ENCODE measurements at places on chromosomes 6 and 20.

DNA sequence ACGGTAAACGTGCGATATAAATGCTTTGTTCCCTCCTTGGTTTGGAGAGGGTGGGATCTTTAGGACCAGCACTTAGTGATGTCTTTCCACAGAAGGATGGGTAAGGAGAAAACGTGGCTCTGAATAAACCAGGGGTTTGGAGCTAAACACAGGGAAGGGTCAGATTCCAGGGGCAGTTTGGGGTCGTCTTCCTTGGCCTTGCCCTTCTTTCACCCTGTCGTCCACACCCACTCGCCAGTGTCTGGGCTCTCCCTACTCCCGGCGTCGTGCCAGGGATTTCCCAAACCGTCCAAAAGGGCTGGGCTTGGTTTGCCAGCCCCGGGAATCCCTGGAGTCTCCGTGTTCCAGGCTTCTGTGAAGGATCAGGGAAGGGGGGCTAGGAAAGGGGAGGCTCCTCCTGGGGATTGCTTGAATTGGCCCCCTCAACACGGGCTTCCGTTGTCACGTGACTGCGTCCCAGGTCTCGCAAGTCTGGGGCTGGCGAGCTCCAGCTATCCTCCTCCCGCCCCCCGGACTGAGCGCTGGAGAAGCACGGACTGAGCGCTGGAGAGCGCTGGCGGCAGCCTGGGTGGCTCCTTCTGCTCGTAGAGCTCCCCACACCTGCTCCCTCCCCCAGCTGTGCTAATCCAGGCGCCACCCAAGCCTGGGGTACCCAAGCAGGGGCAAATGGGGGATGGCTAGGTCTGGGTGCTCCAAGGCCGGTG is 9.4 kb upstream of the ARMC12 start:
- no peak for DNase-seq

DNA sequence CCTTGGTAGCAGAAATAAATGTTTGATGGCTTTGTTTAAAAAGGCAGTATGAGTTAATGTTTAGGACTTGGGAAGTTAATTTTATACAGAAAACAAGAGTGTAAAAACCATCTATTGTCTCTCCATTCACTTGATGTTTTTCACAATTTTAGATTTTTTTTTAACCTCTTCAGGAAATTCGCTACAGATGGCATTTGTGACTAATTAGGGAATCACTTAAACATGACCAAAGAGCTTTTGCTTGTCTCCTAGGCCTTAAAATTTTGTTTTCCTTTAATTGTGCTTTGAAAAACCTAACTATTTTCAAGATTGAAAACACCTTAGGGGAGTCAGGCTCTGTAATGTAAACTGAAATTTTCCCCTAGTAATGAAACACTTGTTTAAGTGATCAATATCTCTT is 17.3 kb downstream of the TULP4 start:
- no peak for DNase-seq

DNA sequence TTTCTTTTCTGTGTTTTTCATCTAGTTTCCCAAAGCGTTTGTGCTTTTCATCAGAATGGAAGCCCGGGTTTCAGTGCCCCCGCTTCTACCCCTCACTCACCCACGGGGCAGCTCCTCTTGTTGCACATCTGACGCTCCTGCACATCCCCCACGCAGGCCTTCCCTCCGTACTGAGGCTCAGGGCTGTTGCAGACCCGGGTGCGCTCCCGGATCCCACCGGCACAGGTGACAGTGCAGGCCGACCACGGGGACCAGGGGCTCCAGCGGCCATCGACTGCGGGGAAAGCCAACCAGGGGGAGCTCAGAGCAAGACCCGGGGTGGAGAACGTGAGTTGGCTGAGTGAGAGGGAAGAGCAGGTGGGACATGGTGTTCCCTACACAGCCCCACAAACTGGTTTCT is 19.0 kb downstream of the THBS2 start:
- no peak for DNase-seq

- DNase-seq, result no peak
Observed at GRCh38 chr6:102415891-102416290, 1022.4 kb downstream of the GRIK2 start.

GRCh38 chr6:168565112-168565511 is 124.1 kb downstream of the SMOC2 start:
- no peak for DNase-seq

DNA sequence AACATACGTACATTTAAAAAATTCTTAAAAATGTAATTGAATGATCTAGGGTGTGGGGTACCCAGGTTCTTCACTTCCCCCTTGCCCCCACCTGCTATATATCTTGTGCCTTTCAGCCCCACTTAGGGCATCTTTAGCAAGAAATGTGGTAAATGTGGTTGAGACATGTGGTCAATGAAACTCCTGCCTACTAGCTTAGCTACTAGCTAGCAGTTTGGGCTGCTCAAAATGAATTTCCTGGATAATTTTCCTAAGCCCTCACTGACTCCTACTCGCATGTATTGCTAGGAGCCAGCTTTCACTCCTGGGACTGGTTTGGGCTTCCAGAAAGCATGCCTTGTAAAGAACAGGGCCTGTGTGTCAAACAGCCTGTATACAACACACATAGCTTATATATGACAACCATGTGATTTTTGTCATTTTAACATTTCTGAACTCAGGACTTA is 257.3 kb downstream of the ATXN1 start:
- no peak for DNase-seq

DNA sequence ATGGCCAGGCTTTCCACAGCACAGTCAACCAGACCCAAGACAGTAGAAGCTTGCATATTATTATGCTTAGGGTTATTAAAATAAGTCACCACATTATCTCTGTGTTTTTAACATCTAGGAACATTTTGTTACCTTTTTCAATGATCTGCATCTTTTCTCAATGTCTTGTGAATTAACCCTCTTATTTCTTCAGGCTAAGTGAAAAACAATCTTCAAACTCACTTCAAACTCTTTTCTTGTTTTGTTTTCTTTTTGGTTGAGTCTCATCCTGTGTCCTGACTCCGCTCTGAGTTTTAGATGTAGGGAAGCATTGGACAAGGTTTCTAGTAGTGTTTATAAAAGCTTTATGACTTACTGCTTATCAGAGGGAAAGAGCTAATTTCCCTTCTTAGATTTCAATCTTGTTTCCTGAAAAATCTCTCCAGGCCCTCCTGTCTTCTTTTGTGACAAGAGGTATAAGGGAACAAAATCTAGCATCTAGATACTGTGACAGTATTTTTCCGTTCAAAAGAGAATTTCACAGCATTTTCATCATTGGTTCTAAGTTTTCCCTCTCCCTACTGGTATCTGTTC is 26.2 kb downstream of the NOX3 start:
- DNase-seq, result no peak

DNA sequence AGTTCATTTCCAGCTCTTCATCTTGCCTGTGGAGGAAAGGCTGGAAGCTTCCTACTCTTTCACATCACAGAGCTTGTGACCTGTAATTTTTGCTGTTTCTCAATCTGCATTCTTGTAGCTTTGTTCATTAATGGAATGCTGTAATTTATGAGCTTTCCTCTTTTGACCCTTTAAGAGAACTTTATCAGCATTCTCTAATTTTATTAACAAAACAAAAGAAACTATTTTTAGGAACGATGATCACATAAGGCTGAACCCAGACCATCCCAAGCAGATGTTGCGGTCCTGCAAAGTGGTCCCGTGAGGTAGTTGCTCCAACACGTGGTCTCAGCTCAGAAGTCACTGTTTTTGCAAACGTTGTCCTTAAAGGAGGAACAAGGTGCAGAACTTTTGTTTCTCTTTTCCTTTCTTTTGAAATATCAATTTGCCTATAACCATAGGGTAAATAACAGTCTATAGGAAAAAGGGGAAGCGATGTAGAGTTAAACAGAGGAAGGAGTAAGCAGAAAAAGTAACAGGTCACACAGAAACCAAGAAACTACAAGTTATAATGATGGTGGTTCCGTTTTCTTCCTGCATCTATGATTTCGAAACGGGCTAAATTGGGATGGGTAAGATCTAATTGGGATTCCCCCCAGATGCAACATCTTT is 121.3 kb upstream of the PHACTR1 start:
- DNase-seq, result no peak

DNA sequence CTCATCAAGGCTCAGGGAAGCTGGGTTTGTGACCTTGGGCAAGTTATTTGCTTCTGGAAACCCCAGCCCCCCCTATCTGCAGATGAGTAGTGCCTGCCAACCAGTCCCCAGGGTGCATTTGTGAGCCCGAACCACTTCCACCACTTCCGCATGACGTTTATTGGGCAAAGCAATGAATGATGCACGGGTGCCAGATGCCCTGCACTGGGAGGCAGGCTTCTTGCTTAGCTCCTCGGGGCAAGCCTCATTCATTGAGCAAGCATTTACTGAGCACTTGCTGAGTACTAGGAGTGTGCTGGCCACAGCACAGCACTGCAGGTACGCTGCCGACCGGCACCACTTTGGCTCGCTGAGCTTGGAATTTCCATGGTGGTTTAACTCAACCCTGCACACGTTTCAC is 60.2 kb downstream of the GNAS-AS1 start:
- no peak for DNase-seq

GRCh38 chr20:50357783-50358161 is 152.4 kb upstream of the PTPN1 start:
- DNase-seq, result no peak

- DNase-seq, result no peak
Observed at GRCh38 chr6:7910298-7910653, 312 bp downstream of the TXNDC5 start.

DNA sequence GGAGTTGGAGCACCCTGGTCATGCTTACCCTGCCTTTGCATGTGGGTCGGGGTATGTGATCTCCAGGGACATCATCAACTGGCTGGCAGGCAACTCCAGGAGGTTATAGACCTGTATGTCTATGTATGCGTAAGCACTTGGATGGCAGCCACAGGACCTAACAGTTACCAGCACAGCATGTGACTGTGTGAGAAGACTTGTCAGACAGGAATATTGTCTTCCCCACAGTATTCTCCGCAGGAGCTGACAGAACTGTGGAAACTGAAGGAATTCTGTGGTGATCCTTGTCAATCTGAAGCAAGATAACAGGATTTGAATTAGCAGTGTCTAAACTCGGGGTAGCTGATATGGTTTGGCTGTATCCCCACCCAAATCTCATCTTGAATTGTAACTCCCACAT is 59.2 kb downstream of the TMEM244 start:
- no peak for DNase-seq

DNA sequence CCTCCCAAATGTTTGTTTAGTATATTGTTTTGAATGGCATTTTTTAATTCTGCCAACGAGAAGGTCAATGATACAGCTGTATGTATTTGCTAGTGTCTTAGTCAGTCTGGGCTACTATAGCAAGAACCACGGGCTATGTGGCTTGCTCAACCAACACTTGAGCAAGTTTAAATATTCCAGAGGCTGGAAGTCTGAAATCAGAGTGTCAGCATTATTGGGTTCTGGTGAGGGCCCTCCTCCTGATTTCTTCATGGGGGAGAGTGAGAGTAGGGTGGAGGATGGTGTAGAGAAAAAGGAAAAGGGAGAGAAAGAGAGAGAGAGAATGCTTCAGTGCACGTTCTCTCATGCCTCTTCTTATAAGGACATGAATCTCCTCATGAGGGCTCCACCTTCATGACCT is 144.6 kb downstream of the TSHZ2 start:
- no peak for DNase-seq

GRCh38 chr6:141164042-141164743 is 968.5 kb upstream of the GJE1 start:
- DNase-seq, result no peak

GRCh38 chr6:14770040-14770439 is 475.8 kb upstream of the JARID2 start:
- DNase-seq, result no peak

GRCh38 chr6:168376811-168377483 is 57.4 kb upstream of the DACT2 start:
- no peak for DNase-seq

DNA sequence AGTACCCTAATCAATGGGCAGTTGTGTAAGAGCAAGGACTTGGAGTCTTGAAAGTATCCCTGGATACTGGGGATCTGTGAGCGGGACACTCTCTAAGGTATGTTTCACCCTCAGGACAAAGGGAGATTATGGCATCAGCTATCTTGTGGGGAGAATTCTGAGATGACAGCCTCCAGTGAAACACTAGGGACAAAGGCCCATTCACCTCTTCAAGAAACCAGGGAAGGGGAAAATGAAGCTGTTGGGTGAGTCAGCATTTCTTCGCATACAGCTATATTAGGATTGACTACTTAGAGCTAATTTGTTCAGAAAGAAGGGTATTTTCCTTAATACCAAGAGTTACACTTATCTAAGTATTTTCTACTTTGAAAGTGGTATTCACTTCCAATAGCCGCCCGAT is 35.9 kb downstream of the OPN5 start:
- DNase-seq, result no peak

DNA sequence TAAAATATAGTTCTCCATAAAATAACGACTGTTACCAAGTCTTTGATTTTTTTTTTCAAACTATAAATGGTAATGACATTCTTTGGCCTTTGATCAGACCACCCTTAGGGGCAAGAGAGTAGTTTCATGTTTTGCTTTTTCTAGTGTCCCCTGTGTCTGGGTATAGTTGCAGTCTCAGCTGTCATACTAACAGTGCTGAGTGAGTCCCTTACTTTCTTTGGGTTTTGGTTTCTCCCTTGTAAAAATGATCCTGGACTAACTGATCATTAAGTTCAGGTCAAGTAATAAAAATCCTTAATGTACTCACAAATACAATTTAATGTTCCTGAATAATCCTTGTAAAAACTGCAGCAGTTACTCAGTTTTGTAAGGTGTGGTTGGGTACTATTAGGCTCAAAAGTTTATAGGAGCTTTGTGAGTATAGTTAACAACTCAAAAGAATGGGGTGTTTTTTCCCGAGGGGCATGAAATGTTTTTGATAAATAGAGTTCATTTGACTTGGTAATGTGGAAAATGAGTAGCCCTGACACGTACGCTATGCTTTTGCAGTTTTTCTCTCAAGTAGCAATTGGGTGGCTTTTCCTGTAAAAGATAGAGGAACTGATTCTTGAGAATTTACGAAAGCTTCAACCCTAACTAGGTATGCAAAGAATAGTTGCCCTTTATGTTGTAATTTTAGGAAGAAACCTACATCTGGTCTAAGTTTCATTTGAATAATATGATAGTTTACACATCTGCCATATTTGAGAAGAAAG is 6.2 kb downstream of the PTPN1 start:
- no peak for DNase-seq

GRCh38 chr20:62603021-62603906 is 39.0 kb upstream of the SLCO4A1 start:
- DNase-seq, result no peak

- no peak for DNase-seq
Observed at GRCh38 chr6:145245119-145245518, 490.2 kb downstream of the EPM2A start.

- no peak for DNase-seq
Observed at GRCh38 chr6:82693094-82693493, 329.5 kb downstream of the TPBG start.

- no peak for DNase-seq
Observed at GRCh38 chr20:64188682-64189529, 24.7 kb downstream of the MYT1 start.

- no peak for DNase-seq
Observed at GRCh38 chr6:104413767-104414166, 446.0 kb downstream of the HACE1 start.
